ENCODE measurements at places on chromosomes 5 and 9.

DNA sequence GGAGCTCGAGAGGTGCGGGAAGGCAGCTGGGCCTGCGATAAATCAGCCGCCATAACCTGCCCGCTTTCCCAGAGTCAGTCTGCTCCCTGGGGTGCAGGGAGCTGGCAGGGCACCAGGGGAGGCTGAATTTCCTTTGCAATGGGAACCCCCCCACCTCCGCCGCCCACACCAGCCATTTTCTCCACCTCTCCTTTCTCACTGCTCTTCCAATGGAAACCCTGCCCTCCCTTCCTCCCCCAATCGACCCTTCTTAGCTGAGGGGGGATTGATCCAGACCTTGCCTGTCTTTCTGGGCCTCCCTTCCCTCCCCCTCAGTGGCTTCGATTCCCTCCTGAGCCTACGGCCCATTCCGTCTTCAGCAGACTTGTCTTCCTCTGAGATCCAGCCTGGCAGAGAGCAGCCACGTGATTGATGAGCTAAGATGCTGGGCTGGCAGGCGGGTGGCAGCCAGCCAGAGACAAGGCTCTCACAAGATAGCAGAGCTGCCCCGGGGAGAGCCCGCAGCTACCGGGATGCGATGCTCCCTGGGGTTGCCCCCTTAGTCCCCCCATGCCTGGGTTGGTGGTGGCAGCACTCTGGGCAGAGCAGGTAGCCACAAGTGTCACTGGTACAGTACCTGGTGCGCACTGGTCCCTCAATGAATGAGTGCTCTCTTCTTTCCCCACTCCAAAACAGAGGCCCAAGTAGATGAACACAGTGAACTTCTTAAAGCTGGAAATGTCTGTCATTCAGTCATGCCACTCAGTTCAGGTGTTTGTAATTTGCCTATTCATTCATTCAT lies 53.7 kb upstream of the FABP6 start:
- peak; percentile 37 for DNase-seq

DNA sequence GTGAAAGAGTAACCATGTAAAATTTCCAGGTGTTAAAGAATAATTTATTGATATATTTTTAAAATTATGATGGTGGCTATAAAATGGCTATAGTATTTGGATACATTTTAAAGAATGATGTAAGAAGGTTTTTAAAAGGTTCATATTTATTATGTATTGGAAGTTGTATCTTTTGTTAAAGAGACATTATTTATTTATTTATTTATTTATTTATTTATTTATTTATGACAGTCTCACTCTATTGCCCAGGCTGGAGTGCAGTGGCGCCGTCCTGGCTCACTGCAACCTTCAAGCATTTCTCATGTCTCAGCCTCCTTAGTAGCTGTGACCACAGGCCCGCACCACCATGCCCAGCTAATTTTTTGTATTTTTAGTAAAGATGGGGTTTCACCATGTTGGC lies 89.5 kb upstream of the LHFPL2 start:
- no peak for DNase-seq

- DNase-seq = no peak
These were observed 106.9 kb upstream of the COL5A1 start for GRCh38 chr9:134534661-134535080.

DNA sequence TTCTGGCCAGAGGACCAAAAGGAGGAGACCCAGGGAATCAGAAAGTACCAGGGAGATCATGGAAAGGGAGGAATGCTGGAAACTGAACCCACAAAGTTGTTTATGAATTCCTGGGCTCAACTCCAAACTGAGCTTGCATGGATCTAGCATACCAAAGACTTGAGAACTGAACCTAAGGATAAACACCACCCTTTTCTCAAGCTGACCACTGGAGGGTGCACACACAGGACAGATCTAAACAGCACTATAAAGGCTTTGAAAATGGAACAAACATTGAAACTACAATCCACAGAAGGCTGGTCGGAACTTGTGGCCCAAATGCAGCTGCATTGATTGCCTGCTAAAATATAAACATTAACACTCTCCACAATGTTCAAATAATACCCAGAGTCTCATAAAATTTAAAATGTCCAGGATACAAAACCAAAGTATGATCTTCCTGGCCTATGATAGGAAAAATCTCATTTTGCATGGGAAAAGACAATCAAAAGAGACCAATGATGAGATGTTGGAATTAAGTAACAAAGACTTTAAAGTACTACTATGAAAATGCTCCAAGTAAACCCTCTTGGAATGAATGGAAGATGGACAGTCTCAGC lies 15.6 kb upstream of the IRF1 start:
- DNase-seq = no peak

DNA sequence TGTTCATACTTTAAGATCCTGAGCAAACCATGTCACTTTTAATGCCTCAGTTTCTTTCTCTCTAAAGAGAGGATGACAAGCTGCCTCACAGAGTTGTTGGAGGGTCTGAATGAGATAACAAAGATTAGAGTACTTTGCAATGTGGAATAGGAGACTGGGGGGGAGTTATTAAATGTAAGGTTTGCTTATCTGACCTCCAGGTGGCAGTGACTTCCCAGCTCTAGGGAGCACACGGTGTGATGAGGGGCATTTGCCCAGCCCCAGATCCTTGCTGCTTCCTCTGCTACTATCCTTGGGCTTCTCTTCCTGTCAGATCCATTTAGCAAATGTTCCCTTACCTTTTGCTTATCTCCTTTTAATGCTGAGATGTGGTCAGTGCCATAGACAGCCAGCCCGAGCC lies 30.7 kb downstream of the ENHO start:
- no peak for DNase-seq

GRCh38 chr5:98205691-98206461 lies 567.6 kb upstream of the RGMB start:
- DNase-seq = no peak

DNA sequence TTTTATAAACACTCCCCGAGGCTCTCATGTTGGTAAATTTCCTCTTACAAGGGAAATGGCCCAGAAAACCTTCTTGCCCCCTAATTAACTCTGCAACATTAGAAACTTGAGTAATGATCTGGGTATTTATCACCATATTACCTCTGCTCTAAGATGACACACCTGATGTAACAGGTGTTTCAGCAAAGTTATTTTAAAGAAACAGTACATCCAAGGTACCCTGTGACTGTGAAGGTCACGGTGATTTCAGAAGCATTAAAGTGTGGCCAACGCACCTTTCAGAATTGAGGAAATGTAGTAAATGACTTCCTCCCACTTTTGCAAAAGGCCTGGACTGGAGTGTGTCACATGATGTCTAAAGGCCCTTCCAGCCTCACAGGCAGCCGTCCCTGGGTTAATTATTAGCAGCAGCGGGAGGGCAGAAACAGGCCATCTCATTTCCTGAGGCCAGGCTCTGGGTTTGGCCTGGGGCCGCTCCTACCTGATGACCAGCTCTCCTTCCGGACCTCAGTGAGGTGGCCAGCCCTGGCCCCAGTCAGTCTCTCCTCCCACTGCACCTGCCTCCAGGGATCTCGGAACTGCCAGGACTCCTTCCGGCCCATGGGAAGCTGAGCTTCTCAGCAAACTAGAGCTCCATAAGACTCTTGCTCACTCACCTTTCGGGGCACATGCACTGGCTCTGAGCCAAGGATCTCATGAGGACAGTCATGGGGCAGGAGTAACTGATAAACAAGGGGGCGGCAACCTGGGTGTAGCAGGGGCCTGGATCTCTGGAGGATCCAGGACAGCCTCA lies 20.7 kb downstream of the PTPN3 start:
- no peak for DNase-seq

DNA sequence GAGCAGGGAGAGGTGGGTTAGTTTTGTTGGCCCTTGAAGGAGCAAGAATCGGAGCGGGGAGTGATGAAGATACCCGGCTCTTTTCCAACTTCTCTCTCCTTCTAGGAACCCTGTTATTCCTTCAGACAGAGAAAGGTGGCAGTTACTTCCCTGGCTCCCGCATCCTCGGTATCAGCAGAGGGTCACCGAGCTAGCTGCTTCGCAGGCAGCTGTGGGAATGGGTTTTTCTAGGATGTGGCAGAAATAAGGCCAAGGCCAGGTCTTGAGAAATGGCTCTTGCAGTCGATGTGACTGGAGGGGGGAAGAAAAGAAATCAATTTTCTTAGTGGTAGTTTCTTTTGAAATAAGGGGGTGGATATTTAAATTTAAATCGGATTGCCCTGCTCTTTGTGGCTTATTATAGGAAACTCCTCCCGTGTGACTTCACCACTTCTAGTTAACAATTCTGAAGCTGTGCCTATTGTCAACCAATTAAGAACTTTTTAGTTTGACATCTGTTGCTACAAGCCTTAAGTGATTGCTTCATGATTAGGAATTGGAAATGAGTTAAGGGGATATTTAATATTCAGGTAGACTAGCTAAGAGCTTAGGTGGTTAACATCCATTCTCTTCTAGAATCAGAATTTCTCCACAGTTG lies 1.4 kb downstream of the SAP30L start:
- DNase-seq = no peak

DNA sequence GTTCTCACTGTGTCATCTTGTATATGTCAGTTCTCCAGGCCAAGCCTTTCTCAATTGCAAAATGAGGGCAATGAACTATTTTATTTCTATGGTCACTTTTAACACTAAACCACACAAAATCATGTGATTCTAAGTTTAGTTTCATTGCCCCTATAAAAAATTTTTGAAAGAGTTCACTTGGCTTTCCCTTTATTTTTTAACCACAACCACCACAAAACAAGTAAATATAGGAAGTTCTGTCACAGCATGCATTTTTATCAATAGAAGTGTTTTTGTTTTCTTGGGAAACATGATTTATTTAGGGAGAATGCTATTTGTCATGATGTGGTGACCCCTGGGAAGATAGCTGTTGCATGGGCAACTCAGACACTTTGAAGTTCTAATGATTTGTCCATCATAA lies 169.1 kb downstream of the CSNK1G3 start:
- DNase-seq = no peak

DNA sequence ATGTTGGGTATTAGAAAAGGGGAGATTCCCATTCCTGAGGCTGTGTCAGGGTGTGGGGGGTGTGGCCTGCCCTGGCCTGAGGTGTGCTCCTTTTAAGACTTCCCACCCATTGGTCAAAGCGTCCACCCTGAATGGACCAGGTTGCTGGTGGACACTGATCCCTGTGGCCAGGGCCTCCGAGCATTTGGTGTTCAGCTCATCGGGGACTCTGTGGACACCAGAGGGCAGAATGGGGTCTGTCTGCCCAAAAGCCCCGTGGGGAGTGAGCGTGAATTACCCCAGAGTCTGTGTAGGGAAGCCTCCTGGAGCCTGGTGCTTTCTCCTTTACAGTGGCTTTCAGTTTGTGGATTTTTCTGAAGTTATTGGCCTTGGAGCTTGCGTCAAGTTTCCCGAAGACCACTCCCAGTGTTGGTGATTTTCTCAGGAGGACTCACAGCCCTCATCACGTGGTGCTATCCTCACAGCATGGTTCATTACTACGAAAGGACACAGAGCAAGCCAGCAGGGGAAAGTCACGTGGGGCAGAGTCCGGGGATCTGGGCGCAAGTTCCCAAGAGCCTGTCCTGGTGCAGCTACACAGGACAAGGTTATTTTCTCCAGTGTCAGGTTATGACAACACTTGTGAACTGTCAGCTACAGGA lies 55.5 kb downstream of the TENT4A start:
- DNase-seq = no peak

DNA sequence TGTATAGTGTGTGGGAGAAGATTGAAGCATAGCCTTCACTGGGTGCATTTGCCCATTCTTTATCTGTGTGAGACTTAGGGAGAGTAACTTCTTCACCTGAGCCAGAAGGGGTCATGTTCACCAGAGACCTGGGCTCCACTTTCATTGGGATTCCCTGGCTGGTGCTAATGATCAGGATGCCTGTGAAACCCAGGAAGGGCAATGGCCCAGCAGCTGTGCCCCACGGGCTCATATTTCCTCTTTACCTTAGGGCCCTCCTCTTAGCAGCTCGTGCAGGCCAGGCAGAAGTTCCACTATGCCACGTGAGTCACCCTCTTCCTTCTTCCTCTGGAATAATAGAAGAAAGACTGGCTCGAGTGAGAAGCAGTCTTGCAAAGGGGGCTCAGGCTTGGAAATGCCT lies 5.0 kb downstream of the PPARGC1B start:
- peak; percentile 14 for DNase-seq

GRCh38 chr9:101999441-101999840 lies 261.0 kb upstream of the GRIN3A start:
- DNase-seq = peak; percentile 39

- no peak for DNase-seq
These were observed 30.5 kb downstream of the LARS1 start for GRCh38 chr5:146151970-146152369.

GRCh38 chr9:137825324-137825989 lies 52.1 kb upstream of the CACNA1B start:
- DNase-seq = no peak

DNA sequence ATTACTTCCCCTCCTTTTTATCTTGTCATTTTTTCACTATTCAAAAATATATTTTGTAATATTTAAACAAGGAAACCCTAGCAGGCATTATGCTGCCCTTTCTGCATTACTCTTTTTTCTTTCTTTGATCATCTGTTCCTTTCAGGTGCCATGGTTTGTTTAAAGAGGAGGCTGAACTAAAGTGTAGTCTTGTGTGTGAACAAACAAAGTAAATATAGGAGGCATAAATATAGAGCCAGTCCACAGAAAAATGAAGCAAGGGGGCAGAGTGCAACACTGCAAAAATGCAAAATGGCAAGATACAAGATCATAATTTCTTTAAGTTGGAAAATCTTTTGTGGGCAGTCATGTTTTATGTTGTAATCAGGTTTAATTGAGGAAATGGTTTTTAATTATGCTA lies 947.3 kb upstream of the COX7C start:
- DNase-seq = no peak

DNA sequence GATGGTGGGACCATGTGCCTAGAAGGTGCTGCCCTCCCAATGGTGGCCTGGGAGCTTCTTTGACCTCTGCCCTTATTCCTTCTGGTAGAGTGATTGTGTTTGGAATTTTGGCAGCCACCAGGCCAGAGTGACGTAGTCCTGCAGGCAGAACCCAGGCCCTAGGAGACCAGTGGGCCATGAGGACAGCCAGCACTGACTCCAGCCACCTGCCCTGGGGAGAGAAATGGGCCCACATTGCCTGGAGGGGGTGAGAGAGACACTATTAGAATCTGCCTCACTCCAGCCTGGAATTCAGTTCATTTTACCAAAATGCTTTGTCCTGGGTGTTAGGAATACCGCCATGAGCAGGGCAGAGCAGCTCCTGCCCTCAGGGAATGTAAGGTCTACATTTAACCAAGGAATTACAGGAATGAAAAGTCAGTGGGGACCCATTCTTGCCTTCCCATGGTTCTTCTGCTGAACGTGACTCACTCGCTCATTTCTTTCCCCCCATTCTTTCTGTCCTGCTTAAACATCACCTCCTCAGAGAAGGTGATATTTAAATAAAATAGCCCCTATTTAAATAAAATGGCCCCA lies 5.5 kb upstream of the COL27A1 start:
- no peak for DNase-seq

DNA sequence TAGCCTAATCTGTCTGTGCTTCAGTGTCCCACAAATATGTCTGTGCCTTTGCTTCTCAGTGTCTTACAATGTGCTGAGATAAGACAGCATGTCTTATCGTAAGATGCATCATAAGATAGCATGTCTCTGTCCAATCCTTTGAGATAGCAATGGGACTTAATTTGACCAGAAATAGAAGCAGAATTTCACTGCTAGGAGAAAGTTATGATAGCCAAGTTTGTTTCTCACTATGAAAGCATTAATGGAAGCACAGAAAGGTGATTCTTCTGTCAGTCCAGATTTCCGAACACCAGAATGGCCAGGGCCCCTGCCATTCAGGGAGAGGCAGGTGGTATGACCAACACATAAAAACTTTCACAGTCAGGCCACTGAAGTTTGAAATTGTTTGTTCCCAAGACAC lies 111.4 kb downstream of the TRIM32 start:
- no peak for DNase-seq

Measured in NCI-H2107 (cell line).